ENCODE measurements at places on chromosomes 2 and 18. TPM values are rescaled to one million over a fixed set of nuclear protein-coding genes. Genes with fewer than 3 reads are reported as not detected.

- DNase-seq, result no peak
Observed at GRCh38 chr2:188132385-188132784, 159.3 kb upstream of the GULP1 start.

DNA sequence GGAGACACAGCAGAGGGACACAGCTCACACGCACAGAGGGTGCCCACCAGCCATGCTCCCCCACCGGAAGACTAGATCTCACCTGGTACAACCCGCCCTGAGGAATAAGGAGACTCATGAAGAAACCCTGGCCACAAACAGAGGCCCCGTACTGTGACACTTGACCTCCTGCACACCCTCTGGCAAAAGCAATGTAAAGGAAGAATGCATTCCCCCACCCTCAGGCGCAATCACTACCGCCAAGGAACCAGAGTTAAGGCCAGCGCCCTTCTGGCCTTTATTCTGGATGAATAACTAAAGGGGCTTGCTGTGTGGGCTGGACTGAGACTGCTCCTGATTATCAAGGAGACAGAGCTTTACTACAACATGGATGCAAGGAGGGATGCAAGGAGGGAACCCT lies 509.2 kb upstream of the SPHKAP start:
- DNase-seq, result no peak

DNA sequence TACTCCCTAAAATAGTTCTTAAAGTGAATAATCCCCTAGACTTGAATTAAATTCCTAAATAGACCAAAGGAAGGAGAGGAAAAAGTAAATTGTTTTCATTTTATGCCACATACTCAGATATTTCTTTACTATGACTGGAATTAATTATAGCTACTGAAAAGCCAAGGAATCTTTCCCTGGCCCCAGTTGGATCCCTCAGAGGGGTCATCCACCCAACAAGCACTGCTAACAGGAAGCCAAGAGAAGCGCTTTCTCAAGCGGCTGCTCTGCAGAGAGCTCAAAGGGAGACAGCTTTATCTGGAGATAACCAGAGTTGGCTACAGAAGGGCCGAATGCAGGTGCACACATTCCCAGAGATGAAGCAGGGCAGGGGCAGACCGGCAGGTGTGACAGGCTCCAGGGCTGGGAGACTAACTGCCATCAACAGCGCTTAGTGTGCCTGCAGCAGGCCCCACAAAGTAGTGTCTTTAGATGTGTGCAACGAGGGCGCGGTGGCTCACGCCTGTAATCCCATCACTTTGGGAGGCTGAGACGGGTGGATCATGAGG lies 51.1 kb downstream of the POLR1A start:
- no peak for DNase-seq

DNA sequence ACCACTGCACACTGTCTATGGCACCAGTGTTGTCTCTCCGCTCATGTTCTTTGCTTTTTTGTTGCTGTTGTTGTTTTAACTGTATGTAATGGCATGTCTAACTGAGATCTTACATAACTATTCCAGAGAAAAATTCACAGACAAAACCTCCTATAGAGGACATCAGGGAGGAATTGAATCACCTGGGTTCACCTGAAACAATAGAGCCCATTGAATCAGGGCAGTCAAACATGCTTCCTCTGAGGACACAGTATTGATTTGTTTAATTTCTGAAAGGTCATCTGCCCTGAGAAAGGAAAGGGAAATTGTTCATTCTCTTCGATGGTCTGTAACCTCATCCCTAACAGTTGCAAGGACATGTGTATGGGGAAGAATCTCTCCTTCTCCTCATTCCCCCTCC lies 237.5 kb downstream of the SRBD1 start:
- no peak for DNase-seq

DNA sequence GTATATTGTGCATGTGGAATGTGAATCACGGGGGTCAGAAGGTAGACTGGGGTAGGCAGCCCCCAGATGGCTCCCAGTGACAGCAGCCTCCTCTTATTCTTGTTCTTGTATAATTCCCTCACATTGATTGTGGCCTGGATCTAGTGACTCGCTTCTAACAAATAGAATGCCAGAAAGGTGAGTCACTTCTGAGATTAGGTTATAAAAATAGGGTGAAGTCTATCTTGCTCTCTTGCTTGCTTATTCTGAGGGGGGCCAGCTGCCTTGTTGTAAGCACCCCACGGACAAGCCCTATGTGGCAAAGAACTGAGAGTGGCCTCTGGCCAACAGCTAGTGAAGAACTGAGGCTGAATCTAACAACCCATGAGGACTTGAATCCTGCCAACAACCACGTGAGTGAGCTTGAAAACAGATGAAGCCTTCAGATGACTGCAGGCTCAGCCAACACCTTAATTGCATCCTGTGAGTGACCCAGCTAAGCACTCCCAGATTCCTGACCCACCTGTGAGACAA lies 15.6 kb upstream of the RMND5A start:
- no peak for DNase-seq

GRCh38 chr2:618005-618404 lies 59.2 kb downstream of the TMEM18 start:
- DNase-seq, result no peak

DNA sequence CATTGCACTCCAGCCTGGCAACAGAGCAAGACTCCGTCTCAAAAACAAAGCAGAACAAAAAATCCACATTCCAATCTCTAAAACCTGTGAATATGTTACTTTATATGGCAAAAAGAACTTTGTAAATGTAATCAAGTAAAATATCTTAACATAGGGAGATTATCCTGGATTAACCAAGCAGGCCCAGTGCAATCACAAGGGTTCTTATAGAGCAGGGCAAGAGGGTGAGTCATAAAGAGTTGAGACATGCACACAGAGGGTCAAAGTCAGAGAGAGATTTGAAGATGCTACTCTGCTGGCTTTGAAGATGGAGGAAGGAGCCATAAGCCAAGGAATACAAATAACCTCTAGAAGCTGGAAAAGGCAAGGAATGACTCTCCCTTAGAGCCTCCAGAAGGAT lies 60.9 kb upstream of the SLC9A2 start:
- no peak for DNase-seq

GRCh38 chr2:85704800-85705679 lies 10.9 kb downstream of the GNLY start:
- no peak for DNase-seq

GRCh38 chr2:145652571-145653545 lies 1132.9 kb upstream of the ZEB2 start:
- no peak for DNase-seq

DNA sequence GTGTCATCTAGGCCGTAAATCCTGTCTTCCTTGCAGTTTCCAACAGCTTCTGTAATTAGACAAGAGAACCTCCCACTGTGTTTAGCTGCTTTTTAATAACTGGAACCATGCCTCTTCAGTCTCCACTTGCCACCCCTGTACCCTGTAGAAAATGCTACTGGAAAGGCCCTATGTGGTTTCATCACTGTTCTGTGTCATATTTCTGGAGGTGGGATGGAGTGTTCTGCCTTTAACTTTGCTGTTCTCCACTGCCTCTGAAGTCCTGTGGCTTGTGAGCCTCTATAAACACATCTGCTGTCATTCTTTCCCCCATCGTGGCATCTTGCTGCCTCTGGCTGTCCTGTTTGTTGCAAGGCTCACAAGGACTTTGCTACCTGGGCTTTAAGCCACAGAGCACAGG lies 17.9 kb downstream of the MGAT5 start:
- DNase-seq, result no peak

- DNase-seq, result no peak
Observed at GRCh38 chr2:8416001-8416571, 265.8 kb upstream of the ID2 start.

DNA sequence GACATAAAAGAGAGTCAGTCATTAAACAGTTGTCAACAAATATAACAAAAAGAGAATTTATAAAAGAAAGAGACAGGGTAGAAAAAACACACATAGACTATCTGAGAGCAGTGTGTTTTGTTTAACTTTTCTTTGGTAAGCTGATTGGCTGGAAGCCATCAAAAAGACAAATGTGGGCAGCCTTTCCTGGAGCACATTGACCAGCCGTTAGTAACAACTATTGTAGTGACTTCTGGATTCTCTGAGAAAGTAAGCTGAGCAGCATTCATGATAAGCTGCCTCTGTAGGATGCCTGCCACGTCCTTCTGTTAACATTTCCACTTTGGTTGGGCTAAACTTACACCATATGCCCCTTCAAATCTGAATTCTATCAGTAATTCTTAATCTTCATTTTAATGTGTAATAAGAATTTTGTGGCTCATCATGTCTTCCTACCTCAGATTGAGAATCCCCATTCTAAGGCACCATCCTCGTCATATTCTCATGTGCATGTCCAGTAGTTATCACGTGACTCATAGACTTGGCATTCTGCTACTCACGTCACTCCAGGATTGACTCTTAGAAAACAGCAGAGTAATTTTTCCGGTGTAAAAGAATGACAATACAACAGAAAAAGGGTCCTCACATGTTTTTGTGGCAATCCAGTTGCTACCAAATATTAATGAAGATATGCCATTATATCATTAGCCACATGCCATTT lies 43.4 kb upstream of the DNAJC10 start:
- DNase-seq, result no peak

- DNase-seq, result no peak
Observed at GRCh38 chr2:86211033-86211795, 12.0 kb downstream of the MRPL35 start.

DNA sequence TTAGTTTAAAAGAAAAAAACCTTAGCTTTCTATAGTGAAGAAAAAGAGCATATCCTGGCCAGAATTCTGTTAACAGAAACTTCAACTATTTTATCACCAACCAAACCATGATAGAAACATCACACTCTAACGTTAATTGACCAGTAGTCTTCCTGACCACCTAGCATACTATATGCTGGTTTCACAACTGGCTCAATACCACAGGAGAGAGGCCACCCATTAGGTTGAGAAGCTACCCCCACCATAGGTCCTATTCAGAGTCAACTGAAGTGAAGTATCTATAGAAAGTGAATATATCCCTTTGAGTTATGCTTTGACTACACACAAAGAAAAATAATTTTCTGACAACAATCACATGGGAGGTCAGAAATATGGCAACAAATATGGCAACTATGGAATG lies 85.2 kb upstream of the STK17B start:
- no peak for DNase-seq

DNA sequence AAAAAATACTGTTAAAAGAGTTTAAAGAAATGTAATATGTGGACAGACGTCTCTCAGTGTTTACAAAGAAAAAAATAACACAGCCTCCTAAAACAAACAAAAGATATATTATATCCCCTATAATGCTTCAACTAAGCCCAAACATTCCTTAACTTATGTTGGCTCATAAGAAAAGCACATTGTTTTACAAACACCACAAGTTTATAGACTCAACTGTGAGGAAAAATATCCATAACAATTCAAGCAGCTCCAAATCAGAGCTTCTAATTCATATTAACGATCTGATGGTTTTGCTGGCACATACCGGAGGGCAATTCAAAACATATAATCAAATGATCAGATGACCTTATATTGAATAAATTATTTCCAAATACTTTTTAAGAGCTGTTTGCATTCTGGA lies 5.5 kb downstream of the LPIN2 start:
- DNase-seq, result no peak

GRCh38 chr2:60154142-60154541 lies 399.3 kb downstream of the BCL11A start:
- DNase-seq, result no peak

C2orf78 gene
- not detected for total RNA-seq

COLEC11 gene
- total RNA-seq, result 0.56 TPM

RIT2 gene
- total RNA-seq, result not detected

STK16 gene
- 19.3 TPM for total RNA-seq

RSAD2 gene
- total RNA-seq, result 1.1 TPM

Data from esophagus squamous epithelium (tissue), 5 donors.